ENCODE measurements at places on chromosomes 16 and 17.

DNA sequence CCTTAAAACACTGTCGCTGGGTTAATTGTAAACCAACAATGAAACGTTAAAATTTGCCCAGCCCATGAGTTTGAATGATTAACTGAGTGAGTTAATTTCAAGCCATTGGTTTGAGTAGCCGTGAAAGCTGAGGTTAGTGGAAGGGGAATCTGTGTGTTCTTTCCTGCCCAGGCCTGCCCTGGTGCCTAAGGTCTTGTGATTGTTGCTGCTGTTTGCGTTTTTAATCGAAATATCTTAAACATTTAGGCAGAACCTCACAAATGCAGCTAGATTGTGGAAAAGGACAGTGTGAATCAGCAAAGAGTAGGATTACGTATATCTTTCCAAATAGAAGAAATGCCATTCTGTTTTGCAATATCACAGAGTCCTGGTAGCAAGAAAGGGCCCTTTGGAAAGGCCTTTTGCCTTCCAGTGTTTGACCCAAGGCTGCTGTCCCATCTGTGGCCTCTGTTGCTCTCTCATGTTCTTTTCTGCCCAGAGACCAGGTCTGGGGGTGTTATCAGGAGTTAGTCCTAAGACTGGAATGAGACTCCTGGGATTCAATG lies 113.8 kb downstream of the MSI2 start:
- DNase-seq: no peak

DNA sequence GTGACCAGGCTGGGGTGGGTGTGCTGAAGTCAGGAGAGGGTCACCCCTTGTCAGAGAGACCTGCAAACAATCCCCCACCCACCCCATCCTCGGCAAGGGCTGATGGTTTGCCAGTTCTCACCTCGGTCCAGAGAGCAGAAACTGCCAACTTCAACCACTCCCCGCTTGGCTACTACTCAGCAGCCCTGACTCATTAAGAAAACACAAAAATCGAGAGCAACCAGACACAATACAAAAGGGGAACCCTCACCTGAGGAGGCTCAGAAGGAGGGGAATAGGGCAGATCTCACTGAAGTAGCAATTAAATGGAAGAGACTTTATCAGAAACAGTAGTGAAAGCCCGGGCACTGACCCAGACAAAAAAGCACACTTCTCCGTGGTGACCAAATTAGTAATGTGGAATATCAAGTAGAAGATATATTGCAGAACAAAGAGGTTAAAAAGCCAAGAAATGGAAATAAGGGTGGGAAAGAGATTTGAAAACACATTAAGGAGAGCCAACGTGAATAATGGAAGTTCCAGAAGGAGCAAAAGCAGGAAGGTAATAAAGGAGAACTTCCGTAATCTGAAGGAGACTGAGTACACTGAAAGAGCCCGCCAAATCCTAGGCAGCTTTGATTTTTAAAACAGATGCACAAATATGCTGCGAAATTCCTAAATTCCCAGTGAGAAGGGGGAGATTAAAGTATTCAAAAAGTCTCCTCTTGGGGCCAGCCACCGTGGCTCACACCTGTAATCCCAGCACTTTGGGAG lies 23.6 kb downstream of the CENPV start:
- DNase-seq: no peak

DNA sequence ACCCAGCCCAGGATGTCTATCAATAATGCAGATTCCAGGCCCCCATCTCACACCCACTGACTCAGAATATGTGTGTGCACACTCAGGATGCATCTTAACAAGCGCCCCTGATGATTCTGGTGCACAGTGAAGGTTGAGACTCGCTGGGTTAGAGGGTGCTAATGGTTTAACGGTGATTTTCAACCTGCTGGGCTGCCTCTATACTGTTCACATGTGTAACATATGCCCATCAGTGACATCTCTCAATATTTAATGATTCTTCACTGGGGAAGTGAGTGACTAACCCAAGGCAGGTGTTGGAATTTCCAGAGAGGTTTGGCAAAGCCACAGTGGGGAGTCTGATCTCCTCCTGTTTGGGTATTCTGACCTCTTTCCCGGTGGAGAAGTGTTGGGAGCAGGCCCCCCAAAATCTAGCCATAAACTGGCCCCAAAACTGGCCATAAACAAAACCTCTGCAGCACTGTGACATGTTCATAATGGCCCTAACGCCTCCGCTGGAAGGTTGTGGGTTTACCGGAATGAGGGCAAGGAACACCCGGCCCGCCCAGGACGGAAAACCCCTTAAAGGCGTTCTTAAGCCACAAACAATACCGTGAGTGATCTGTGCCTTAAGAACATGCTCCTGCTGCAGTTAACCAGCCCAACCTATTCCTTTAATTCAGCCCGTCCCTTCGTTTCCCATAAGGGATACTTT lies 4.1 kb upstream of the DOC2B start:
- DNase-seq: no peak

DNA sequence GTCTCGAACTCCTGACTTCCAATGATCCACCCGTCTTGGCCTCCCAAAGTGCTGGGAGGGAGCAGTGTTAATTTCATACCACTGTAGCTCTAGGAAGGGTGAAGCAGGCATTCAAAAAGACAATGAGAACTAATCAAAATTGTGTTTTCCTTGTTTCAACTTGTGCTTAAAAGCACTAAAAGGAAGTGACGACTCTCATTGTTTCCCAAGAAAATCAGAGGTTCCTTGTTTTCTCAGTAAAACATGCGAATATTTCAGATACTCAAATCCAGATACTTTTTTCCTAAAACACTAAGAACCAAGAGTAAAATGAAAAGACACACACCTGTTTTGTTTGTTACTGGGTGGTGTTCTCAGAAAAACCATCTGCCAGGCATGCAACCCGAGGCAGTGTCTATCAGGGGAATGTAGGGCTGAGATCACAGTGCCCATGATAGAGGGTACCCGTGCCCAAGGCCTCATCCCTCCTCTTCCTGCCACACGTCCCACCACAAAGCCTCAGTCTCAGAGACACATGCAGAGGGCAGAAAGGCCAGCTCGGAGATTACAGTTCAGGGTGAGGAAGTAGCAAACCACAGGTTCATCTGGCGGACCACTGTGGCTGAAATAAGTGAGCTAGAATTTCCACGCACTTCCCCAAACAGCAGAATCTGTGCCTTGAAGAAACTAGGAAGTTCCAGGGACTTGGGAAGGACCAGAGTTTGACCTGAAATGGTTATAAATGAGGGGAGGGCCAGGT lies 33.7 kb downstream of the GINS3 start:
- DNase-seq: no peak

GRCh38 chr16:83955218-83956130 lies 2.4 kb downstream of the OSGIN1 start:
- DNase-seq: no peak

GRCh38 chr16:46715769-46716305 lies 26.4 kb downstream of the ORC6 start:
- DNase-seq: no peak

DNA sequence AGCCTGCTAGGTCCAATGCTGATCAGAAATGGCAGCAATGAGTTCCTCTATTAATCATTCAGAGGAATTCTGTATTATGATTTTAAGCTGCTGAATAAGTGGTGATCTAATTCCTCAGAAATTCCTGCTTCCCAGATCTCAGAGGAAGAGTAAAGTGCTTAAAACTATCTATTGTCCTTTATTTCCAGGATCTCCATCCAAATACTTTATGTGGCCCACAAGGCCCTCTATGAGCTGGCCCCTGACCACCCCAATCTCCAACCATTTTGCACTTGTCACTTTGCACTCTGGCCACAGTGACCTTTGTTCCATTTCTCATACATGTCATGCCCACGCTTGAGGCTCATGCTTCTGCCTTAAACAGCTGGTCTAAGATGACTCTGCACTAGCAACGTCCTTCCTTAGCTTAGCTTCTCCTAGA lies 93.7 kb downstream of the CA10 start:
- DNase-seq: no peak

DNA sequence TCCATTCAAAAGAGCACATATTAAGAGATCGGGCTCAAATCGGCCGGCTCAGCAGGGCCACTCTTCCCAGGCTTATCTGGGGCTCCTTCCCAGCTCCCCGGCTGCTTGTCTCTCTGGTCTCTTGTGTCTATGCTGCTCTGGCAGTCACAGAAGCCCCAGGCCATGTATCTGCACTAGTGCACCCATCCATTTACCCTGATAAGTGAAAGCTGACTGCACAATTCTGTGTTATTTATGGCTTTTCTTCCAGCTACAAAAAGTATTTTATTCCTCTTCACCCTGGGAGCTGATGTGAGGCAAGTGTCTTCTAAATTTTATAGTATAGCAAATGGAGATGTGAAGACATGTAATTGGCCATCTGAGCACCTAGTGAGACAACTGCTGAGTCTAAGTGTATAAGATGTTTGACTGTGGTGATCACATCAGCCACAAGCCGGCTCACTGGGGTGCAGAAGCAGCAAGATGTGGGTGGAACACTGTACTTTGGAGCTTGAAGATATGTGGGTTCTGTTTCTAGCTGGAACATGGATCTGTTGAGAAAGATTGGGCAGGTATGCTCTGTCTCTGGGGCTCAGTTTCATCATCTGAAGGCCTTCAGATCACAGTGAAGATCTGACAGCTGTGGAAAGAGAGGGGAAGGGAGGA lies 78.1 kb upstream of the MPHOSPH6 start:
- no peak for DNase-seq

DNA sequence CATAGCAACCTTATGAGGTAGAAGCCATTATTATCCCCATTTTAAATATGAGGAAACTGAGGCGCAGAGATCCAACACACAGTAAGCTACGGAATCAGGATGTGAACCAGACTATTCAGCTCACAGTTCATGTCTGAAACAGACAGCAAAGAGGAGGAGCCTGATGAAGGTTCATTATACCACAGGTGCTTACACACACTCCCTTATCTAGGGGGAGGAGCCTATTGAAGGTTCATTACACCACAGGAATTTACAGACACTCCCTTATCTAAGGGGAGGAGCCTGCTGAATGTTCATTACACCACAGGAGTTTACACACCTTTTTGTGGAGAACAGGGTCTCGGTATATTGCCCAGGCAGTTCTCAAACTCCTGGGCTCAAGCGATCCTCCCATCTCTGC lies 21.9 kb downstream of the C16orf95 start:
- no peak for DNase-seq
